Endodermal cell (in vitro differentiated cells): ENCODE measurements at places on chromosomes 12 and 14. TPM values are rescaled to one million over a fixed set of nuclear protein-coding genes. Genes with fewer than 3 reads are reported as not detected.

C3AR1 gene
- total RNA-seq, result not detected in 3 replicates

MYG1 gene
- 55.3 to 69.7 TPM (median 56.8 TPM) in 3 replicates for total RNA-seq

PLEKHG7 gene
- not detected in 2 replicates for total RNA-seq

GALNT9 gene
- total RNA-seq, result not detected in 3 replicates

DPPA3 gene
- total RNA-seq, result 4.0 and 4.6 TPM in 2 replicates
